ENCODE measurements at places on chromosomes 5 and 9.

- DNase-seq = peak; percentile 84
Measured at GRCh38 chr5:68196876-68197275, 18.7 kb upstream of the PIK3R1 start.

DNA sequence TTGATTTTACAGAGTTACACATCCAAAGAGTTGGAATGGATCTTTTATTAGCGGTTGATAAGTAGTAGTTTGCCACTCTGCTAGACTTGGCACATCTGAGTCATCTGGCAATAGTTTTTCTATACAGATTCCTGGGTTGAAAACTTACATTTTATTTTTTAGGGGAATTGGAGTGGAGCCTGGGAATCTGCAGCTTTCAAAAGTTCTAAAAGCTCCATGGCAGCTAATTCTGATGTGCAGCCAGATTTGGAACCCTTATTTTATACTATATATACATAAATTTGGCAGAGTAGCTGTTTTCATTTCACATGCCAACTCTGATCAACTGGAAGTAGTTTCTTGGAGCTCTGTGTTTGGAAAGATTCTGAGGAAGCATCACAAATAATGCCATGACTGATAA, 715.5 kb downstream of the TLR4 start:
- no peak for DNase-seq

GRCh38 chr9:119370816-119371215, 1.6 kb upstream of the BRINP1 start:
- DNase-seq = peak; percentile 20

DNA sequence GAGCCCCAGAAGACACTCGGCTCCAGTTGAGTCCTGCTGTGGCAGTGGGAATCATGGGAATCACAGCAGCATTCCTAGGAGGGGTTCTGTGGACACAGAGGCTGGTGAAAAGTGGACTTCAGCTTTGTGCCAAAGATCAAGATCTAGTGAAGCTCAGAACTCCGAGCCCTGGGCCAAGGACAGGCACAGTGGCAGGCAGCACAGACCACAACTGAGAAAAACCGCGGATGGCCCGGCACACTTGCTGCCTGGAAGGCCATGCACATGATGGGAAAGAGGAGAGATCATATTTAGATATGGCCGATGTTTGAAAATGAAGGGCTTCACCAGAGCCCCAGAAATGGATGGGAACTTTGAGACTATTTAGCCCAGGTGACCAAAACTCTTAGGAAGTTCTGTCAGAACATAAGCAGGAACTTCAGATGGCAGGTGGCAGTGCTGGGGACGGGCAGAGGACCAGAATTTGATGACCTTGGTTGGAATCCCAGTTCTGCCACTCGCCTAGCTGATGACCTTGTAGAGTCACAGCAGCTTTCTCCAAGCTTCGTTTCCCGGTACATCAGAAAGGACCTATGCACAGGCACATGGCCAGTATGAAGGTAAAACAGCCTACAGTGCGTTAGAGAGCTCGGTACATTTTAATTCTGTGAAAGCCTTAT, 18.0 kb downstream of the BARHL1 start:
- no peak for DNase-seq

DNA sequence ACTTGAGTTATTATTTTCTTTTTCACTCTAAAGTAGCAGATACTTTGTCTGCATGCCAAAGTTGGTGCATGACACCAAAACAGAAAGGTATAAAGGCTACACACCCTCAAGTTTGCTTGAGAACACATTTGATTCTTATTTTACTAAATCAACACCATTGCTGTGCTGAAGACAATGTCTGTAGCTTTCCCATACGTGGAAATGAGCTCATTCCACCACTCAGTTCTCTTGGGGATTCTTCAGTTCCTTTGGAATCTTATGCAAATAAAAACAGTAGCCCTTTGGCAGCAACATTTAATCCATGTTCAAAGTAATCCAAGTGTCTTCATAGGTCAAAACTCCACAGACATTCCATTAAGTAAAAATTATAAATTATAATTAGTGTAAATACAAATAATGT, 264.9 kb downstream of the TLE1 start:
- no peak for DNase-seq

- DNase-seq = no peak
Measured at GRCh38 chr5:169471021-169471420, 112.6 kb upstream of the SPDL1 start.

DNA sequence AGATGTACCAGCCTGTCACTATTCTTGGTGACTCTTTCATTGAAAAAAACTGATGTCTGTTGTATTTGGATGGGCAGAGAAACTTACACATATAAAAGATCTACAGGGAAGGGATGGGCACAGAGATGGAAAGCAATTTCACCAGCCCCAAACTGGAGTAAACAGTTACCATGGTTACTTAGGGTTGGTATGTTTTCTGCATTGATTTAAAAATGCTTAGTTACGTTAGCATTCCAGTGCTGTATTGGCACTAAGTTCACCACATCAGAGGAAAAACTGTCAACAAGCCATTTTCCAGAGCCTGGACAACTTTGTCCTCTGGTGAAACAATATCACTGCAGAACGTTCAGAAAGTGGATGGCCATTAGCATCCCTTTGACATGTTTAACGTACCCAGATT, 28.0 kb downstream of the MARCHF3 start:
- no peak for DNase-seq

DNA sequence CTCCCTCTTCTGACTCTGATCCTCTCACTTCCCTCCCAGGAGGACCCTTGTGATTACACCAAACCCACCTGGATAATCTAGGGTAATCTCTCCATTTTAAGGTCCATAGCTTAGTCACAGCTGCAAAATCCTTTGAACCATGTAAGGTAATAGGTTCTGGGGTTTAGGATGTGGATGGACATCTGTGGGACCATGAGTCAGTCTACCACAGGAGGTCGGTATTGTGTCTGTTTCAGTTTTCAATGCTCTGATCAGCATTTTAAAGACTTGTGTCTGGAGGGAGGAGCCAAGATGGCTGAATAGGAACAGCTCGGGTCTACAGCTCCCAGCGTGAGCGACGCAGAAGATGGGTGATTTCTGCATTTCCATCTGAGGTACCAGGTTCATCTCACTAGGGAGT, 112.6 kb downstream of the CAVIN4 start:
- DNase-seq = no peak

DNA sequence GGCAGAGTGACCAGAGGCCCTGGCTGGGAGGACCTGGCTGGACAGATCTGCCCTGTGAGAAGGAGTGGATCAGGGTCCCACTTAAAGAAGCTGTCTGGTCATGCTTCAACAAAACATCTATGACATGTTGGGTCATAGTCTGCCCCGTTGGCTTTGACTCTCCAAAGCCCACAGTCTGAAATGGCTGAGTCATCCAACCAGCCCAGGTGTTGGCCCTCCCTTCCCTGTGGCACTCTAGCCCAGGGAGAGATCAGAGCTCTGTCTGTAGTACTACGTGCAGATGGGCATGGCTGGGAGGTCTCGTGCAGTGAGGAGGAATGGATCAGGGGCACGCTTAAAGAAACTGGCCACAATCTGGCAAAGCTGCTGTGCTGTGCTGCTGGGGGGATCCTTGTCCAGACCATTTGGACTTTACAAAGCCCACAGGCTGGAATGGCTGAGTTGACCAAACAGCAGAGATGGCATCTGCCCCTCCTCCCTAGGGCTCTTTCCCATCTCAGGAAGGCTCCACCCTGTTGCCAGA, 206.1 kb downstream of the TUSC1 start:
- no peak for DNase-seq
